Stimulated activated CD4-positive, alpha-beta T cell treated with anti-CD3 and anti-CD28 coated beads, Interleukin-4, amount 100 ng/mL, for 24 hours (primary cell): ENCODE measurements at places on chromosomes 6 and 20.

DNA sequence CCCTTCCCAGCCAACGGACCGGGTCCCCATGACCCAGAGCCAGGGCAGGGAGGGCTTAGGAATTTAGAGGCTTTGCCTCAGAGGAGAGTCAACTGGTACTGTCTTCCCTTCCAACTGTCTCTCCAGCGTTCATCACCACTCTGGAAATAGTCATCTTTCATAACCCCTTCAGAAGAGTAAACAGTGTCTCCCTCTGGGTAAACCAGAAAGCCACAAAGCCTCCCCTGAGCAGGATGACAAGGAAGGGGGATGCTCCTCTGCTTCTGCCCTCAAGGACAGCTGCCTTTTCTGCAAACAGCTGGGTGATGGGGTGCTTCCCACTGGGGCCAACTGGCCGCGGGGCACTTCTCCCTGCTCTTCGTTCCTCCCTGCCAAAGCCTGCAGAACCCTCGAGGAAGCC lies 90.1 kb downstream of the PSMG4 start:
- no peak for DNase-seq

GRCh38 chr20:17622851-17623508 lies 53.1 kb downstream of the DSTN start:
- no peak for DNase-seq

- DNase-seq, result no peak
Observed at GRCh38 chr6:82783587-82784236, 281.9 kb downstream of the UBE3D start.

DNA sequence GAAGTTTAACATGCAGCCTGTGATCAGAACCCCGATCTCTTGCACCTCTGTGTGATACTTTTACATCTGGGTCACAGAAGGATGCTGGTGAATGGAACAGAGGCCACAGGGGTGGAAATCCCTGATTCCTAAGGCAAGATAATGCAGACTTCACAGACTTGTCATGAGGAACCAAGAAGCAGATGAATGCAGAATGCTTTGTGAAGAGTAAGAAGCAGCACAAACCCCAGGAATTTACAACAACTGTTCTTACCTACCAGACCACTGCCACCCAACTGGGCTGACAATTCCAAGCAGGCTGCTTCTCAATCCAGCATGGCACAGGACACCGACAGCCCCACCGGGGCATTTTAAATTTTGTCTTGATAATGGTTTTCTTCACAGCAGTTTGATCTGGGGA lies 113.2 kb upstream of the CD93 start:
- DNase-seq, result no peak

GRCh38 chr20:33914919-33915318 lies 78.8 kb upstream of the RALY start:
- DNase-seq, result peak; percentile 25

DNA sequence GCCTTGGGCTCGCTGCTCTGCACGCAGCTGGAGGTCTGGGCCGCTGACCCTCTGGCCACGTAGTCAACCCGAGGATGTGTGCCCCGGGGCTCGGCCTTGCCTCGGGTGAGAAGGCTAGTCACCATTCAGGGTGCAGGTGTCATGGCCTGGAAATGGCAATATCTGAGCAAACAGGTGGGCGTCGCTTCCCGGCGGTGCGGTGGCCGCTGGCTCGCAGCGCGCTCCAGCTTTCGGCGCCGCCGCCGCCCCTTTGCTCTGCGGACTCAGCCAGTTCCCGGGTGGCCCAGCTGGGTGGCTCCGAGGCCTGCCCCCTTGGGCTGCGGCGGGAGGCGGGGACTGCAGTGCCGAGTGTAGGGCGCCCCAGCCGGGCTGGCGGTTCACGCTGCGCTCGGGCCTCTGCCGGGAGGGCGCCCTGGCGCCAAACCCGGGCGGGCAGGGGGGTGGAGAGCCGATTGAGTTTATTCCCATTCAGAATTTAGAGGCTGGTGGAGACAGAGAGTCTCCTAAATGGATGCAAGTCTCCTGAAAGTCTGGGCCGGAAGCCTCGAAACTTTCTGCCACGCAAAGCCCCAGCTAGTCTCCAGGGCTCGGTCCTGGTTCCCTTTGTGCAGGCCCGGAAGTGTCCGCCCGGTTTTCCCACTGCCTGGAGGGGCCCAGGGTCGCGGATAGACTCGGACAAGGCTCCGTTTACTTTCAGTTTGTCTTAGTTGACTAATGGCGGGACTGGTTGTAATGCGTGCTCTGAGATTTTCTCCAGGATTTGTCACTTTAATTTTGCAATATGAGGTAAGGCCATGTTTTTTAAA lies 11.3 kb upstream of the TFAP2A start:
- DNase-seq, result no peak

- DNase-seq, result no peak
Observed at GRCh38 chr6:79250107-79250514, 15.6 kb upstream of the HMGN3 start.

- no peak for DNase-seq
Observed at GRCh38 chr6:73893696-73894095, 197.7 kb downstream of the CD109 start.

DNA sequence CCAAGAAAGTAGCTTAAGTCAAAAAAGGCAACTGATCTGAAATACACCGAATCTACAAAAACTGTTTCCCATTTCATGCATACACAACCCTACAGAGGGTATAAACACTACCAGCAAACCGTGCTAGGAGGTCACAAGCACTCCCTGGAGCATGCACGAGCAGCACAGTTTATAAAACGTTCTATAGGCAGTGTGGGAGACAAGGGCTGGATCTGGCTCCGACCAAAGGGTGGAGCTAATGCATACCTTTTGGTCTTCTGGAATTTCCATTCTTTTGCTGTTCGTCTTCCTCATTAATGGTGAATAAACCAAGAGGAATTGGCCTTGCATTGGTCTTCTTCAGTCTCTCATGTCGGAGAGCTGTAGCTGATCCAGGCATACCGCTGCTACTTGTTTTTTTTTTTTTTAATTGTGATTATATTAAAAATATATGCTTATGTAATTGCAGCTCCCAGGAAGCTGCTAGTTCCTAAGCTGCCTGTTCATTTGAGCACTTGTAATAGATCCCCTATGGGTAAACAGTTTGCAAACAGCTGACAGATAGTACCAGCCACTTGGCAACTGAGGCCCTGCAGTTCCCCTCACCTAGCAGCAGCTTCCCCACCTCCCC lies 24.5 kb downstream of the MAP7 start:
- DNase-seq, result no peak

DNA sequence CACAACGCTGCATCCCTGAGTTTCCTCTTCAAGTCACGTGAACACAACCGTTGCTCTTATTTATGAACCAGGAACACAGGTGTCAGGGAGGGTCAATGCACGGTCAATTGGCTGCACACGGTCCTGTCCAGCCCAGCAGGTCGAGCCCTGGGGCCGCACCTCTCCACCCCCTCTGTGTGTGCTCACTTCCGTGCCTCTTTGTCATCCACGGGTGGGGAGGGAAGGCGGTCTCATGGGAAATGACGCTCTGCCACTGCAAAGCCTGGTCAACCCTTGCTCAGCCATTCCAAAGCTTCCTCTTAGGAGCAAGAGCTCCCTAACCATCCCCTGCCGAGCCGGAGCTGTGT lies 38.7 kb downstream of the DACT2 start:
- no peak for DNase-seq

DNA sequence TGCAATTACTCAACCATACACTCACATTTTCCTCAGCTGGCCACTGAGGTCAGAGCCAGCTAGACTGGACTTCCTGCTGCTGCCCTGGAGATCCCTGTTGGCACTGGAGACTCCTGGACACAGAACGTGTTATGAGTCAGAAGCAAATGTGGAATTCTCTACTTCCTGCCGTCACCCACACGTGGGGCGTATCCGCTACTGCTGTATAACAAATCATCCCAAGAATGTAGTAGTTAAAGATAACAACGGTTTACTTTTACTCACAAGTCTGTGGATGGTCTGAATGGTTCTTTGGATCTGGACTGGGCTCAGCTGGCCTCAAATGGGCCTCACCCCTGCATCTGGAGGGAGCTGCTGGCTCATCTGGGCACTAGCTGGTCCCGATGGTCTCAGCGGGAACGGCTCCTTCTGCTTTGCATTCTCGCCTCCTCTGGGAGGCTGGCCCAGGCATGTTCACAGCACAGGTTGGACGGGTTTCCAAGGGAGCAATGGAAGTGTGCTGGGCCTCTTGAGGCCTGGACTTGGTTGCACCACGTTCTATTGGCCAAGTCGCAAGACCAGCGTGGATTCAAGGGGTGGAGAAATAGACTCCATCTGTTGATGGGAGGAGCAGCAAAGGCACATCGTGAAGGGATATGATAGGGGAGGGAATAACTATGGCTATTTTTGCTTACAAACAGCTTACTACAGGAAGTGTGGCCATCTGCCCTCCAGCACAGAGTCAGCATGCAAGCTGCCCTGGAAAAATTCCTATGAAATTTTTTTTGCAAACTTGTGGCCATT lies 118.5 kb downstream of the SNX5 start:
- DNase-seq, result no peak

GRCh38 chr20:5508044-5508443 lies 191.3 kb upstream of the PROKR2 start:
- no peak for DNase-seq

DNA sequence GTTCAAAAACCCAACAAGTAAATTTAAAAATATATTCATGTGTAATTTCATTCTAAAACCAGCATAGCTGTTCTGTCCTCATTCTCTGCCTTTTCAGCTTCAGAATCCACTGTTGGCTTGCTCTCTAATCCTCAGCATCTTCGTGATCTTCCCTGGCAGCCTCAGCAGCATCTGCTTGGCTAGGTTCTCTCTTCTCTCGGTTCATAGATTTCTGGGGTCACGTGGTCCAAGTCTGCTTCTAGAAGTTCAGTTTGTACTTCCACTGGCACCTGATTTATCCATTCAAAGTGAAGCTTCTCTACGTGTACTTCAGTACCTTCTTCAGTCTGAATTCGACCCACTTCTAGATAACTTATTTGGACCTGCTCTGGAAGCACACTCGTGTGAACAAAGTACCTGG lies 245.7 kb downstream of the EPM2A start:
- DNase-seq, result no peak

- DNase-seq, result no peak
Observed at GRCh38 chr6:129141499-129141898, 258.6 kb downstream of the LAMA2 start.

- no peak for DNase-seq
Observed at GRCh38 chr6:53598265-53598907, 53.5 kb upstream of the GCLC start.

- no peak for DNase-seq
Observed at GRCh38 chr20:50589548-50590347, 79.6 kb downstream of the PTPN1 start.

- DNase-seq, result no peak
Observed at GRCh38 chr6:166772518-166772917, 145.5 kb upstream of the RPS6KA2 start.

DNA sequence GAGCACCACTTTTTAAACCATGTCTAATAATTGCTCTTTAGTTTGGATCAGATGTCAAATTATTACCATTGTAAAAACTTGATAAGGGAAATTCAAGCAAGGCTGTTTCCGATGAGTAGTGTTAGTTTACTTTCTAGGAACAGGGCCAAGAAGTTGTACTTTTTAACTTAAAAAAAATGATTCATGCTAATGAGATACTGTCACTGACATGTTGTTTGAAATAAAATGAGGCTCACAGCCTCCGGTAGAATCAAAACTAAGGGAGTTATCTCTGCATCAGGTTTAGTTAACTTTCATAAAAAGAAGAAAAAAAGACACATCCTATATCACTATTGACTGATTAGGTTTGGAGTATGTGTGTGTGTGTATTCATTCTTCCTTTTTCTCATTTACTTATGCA lies 55.2 kb upstream of the SUPT3H start:
- DNase-seq, result no peak

DNA sequence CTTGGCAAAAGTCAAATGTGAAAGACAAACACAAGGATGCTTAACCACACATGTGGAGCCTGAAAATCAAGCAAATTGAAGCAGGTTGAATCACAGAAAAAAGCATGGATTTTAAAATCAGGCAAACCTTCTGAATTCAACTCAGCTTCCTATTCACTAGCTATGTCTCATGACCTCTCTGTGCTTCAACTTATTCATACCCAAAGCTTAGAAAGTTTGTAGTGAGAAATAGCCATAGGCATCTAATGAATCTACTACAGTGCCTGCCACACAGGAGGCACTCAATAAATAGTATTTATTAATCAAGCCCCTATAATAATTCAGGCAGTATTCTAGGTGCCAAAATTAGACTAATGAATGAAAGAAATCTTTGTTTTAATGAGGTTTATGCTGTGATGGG lies 112.2 kb upstream of the TNFAIP3 start:
- DNase-seq, result no peak

GRCh38 chr6:122063076-122063475 lies 336.4 kb upstream of the HSF2 start:
- DNase-seq, result no peak

DNA sequence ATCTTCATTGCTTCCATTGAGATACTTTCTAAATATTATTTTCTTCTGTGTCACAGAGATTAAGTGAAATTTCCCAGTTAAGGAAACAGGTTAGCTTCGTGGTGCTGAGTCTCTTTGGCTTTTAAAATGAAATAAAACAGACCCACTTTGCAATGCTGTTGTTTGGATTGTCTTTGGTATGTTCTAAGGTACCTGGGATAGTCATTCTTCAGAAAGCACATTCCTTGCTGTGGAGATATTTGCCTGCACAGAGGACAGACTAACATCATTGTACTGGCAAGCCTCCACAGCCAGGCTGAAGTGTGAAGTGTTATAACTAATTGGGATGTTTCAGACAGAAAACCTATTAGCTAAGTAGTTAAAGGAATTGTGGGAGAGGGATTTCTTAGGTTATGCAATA lies 148.8 kb upstream of the EPHA7 start:
- DNase-seq, result no peak

DNA sequence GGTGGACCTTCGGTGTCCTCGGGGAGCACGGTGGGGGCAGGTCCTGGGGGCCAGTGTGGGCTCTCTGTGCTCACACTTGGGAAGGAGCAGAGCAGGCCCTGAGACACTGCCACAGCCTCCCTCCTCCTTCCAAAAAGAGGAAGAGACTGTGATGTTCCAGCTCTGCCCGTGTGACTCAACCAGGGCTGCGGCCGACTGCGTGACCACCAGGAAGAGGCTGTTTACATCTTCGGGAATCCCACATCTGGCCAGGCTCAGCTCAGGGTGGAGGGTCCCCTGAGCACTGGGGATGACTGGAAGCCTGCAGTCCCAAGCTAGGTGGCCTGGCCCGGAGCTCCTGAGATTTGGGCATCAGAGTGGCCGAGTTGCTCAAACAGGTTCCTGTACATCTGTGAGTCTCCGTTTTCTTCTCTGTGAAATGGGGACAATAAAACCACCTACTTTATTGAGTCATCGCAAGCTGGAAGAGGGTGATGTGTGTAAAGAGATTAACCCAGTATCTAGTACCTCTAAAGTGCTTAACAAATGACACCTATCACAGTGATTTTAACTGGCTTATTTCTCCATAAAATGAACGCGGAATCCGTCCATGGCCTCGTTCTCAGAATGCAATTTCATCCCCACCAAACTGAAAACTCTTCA lies 242.1 kb downstream of the DLL1 start:
- no peak for DNase-seq
